T-helper 22 cell (primary cell): ENCODE measurements at places on chromosomes 2 and 18.
A peak's percentile ranks its signal among the peaks of the same experiment; 100 is the strongest.

- no peak for DNase-seq
Observed at GRCh38 chr2:197711578-197711977, 6.4 kb downstream of the MARS2 start.

DNA sequence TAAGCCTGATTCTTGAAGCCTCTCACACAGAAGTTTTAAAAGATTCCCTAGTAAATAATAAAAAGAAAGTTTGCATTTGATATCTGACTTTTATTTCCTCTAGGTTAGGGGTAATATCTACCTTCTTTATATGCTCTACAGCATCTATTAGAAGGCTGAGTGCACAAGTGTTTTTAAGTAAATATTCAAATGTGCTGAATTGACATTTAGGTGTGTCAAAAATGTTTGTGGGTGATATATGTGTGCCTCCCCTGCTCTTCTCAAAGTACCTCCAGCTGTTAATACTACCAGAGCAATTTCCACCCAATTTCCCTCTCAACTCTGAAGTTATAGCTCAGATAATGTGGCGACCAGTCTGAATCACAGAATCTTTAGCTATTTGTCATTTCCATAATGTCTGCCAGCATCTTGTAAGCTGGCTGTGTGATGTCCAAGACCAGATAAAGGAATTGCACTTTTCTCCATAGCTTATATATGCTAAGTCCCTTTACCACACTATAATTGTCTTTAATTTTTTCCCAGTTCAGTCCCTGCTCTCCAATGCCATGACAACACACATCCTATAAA lies 24.4 kb upstream of the ERMN start:
- DNase-seq, result no peak

DNA sequence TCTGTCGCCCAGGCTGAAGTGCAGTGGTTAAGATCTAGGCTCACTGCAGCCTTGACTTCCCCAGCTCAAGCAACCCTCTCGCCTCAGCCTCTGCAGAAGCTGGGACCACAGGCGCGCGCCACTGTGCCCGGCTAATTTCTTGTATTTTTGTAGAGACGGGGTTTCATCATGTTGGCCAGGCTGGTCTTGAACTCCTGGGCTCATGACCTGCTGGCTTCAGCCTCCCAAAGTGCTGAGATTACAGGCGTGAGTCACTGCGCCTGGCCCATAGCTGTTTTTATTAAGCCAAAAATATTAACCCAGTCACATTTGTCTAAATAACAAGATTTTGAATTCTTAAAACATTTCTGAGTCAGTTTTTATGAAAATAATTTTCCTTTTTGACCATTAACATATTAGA lies 6.3 kb upstream of the SFT2D3 start:
- DNase-seq, result no peak

DNA sequence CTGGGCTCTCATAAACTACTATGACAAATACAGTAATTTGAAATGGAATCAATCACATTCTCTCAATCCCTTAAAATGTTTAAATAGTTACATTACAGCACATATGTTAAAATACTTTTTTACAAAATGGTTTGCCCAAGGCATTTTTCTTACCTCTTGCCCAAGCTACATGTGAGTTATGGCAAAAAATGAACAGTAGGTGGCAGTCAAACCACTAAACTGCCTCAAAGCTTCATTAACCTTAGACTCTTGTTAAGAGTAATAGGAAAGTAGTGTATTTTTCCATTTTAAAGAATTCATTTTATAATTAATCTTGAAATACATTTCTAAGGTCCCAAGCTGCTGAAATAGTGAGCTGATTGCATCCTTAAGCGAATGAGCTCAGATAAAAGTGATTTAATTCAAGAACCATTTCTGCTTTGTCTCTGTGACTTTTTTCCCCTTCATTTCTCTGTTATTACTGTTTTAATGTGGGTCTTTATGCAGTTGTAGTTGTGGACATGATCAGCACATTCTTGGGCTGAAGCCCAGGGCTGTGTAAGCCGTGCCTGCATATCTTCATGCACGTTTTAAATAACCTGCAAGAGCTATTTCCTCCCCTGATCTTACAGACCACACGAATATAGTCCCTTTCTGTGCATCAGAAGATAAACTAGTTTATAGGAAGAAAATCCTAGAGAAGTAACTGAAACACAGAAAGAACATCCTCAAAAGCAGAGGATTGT lies 311.8 kb downstream of the LNPK start:
- DNase-seq, result no peak

- DNase-seq, result no peak
Observed at GRCh38 chr2:222900354-222900753, 39.5 kb downstream of the ACSL3 start.

- no peak for DNase-seq
Observed at GRCh38 chr2:155372969-155373368, 674.5 kb downstream of the KCNJ3 start.

- DNase-seq, result peak; percentile 2
Observed at GRCh38 chr18:9612215-9612830, 2.0 kb downstream of the PPP4R1 start.

GRCh38 chr2:33321236-33321771 lies 155.1 kb upstream of the RASGRP3 start:
- DNase-seq, result no peak

DNA sequence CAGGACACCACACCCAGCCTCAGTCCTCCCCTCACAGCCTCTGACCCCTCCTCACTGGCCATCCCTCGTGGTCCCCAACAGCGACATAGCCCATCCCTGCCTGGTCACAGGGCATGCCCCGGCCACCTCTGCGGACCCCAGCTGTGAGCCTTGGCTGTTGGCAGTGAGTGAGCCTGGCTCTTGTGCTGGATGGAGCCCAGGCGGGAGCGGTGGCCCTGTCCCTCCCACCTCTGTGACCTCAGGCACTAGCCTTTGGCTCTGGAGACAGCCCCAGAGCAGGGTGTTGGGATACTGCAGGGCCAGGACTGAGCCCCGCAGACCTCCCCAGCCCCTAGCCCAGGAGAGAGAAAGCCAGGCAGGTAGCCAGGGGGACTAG lies 7.9 kb downstream of the DES start:
- DNase-seq, result no peak

- no peak for DNase-seq
Observed at GRCh38 chr2:128805918-128806317, 487.2 kb upstream of the HS6ST1 start.

GRCh38 chr2:101766871-101767739 lies 69.6 kb downstream of the MAP4K4 start:
- no peak for DNase-seq

DNA sequence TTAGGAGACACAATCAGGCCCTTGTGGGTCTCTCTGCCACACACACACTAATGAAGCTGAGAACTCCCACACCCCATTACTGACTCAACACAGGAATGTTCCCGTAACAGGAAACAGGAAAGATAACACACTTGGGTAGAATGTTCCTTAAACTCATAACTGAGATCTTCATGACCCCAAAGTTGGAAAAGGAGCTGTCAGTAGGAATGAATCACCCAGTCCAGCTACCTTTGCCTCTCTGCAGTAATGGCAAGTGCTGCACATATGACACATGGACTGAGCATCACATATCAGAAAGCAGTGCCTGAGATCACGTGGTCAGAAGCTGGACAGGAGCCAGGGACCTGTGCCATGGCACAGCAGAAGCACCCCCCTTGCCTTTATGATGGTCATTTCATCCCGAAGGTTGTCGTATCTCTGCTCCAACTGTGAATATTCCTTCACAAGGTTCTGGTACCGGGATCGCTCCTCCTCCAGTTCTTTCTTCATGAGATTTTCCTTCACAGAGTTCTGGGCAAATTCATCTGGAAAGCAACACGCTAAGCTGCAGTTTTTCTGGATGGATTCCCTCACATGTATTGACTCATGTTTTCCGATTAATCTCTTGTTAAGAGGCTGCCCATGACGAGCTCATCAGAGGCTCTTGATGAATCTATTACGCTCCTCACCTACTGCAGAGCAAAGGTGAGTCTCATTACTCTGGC lies 65.4 kb upstream of the ACAA2 start:
- no peak for DNase-seq

- no peak for DNase-seq
Observed at GRCh38 chr18:51751901-51752300, 554.4 kb upstream of the MEX3C start.

DNA sequence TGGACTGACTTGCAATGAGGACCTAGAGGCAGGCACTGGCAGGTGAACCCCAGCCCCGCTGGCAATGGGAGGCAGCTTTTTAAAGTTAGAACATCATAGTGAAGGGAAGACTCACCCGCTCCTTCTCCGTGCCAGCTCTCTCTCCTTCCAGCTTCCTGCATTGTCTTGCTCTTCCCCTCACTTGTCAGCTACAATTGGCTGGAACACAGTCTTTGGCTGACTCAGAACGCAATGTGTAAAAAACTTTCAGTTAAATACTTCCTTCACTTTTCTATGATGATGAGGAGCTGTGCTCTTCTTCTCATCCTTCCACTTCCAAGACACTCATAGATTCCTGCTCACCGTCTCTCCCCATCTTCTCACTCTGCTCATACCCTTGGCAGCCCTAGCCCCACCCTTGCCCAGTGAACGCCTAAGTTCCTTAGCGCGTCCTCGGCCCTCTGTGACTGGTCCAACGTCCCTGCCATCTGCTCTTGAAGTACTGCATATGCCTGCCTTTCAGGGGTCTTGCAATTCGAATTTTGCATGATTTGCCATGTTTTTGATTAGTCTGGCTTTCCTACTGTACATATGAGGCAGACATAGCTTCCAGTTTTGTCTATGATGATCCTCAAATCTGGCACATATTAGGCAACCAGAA lies 118.0 kb upstream of the TMEM200C start:
- DNase-seq, result no peak

GRCh38 chr2:165575044-165575615 lies 105.6 kb downstream of the CSRNP3 start:
- DNase-seq, result no peak

DNA sequence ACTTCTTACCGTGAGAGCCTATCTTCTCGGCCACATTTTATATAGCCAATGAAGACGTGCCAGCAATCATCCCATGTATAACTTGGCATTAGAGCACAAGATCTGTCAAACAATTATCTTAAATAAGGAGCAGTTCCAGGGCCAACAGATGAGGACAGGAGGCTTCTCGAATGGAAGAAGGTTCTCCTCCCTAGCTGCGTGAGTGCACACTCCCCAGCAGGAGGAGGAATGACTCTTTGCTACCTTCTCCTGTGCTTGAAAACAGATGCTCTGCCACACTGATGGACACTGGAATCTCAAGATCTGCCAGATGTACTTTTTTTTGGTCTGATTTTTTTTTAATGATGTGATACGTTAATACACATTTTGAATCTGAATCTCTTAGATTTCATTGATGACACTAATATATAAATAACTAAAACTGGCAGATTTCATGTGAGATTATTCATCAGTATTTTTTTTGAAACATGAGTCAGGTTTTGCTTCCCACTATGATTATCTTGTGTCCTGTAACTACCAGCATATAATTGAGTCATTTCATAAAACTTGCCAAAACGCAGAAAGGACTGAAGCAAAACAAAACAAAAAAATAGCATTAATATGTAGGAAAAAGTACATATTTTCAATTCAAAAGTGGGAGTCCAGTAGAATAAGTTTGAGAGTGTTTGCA lies 626 bp upstream of the VIT start:
- no peak for DNase-seq

DNA sequence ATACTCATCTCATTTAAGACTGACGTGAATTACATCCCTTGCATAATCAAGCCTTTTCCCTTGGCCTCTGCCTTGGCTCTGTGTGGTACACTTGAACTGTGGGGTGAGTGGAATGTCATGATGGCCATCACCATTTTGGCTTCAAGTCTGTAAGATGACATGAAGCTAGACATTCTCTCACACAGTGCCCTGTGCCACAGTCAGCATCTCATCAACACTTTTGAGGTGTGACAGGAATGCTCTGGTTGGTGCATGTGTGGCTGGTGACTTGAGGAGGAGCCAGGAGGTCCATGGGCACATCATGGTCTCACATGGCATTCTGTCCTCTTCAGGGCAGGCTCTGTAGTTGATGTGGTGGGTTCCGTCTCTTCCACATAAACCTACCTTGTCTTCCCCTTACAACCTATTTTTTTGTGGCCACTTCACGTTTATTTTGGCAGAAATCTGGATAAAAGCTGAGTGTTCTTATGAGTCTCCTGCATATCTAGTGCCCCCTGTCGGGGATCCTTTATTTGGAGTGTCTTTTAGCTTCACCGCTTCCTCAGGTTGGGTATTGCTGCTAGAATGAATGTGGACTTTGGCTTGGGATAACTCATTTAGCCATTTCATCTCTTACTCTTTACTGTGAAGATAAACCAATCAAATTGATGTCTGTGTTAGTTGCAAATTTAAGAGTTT lies 28.1 kb downstream of the MAP4K4 start:
- no peak for DNase-seq

DNA sequence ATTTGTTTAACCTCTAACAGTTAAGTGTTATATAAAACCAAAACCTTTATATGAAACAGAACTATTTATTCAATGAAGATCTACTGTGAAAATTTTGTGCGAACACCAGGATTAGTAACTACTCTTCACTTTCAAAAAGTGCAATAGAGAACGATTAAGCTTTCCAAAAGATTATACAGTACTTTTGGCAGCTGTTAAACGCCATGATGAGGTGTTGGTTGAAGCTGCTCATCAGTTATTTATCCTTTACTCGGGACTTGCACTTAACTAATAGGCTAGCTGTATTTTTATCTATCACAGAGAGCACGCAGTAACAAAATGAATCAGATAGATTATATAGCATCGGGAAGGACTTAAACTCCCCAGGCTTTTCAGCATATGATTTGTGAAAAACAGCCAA lies 113.6 kb downstream of the GCA start:
- no peak for DNase-seq
